Activated CD4-positive, alpha-beta T cell treated with anti-CD3 and anti-CD28 coated beads, Interleukin-2, amount 50 U/mL, for 4 hours (primary cell): ENCODE measurements at places on chromosomes 7 and 10.

DNA sequence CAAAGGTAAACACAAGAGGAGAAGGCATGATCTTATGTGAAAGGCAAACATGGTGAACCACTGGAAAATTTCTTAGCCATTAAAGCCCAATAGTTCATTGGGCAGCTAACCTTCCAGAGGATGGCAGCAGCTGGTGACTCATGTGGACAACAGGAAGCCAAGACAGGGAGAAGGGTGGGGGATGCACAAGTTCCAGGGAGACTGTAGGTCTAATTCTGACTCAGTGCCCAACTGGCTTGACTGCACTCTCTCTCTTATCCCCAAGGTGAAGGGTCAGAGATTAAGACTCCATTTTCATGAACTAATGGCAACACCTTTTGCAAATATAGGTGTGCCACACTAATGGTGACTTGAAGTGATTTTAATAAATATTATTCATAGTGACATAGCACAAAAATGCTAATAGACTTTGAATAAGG, 47.9 kb upstream of the SLC35B4 start:
- no peak for DNase-seq

DNA sequence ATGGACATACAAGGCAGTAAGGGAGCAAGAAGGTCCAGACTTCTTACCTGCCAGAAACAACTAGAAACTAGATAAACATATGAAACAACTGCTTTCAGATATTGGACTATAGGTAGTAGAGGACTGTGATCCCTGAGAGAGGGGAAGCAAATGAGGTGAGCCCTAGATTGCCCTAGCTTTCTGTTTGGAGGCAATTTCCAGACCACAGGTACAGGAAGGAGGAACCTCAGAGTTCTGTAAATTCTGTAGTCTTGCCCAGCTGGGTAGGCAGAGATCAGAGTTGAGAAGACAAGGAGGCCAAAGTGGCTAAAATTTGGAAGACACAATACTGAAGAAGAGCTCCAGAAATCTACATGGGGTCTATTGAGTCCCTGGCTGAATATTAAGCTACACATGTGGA, 21.0 kb downstream of the CDK6 start:
- no peak for DNase-seq

DNA sequence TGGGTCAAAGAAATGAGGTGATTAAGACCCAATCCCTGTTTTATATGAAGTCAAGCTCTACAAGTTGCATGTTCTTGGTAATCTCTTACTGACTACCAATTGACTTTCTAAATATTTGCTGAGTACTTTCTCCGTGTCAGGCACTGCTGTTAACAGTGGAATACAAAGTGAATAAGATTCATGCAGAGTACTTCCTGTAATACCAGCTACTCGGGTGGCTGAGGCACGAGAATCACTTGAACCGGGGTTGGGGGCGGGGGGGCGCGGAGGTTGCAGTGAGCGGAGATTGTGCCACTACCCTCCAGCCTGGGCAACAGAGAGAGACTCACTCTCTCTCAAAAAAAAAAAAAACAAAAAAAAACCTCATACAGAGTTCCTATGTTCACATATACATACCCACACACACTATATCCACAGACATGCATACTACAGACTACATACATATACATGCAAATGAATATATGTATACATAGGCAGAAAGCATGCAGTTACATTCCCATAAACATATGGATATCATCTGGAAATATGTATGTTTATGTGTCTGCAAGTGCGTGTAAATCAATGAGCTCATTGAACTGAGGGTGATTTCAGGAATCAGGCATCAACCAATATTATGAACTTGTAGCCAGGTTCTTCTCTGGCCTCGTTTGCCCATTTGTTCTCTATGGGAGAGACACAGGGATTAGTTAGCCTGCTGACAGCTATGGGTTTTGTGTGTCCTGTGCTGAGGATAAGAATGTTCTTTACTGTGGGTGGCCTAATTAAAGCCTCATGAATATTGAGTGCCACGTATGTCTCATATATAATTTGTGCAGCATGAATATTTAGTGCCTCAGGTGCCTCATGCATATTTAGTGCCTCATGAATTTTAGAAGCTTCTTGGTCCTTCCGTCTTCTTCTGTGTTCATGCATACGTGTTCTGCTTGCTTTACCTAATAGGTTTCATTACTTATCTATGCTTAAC, 73.9 kb downstream of the BICC1 start:
- no peak for DNase-seq

DNA sequence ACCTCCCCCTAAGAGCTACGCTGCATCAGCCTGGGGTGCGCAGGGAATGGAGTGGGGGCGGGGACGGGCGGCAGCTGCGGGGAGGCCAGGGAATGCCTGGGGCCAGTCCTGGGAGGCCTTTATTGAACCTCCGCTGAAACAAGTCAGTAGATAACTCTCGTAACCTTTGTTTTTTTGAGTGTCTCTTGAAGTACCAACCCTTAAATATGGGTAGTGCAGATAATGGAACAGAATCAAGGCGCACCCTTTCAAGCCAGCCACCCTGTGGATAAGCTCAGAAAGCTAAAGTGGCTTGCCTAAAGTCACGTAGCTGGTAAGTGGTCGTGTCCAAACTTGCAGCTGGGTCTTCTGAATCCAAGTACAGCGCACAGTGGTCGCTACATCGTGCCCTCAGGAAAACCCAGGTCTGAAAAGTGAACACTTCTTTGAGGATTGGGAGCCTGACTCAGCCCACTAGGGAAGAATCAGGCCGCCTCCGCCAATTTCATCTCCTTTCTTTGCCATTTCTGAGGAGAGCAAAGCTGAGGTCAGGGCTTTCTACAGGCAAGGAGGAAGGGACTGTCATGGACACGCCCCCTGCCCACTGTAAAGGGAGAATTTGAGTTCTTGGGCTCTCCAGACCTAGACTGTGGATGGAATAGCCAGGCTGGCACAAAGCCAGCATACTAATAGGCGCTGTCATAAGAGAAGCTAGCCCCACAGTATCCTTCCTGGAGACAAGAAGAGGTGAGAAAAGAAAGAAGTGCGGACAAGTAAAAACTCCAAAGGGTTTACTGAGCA, 3.2 kb upstream of the EGR2 start:
- DNase-seq: no peak

DNA sequence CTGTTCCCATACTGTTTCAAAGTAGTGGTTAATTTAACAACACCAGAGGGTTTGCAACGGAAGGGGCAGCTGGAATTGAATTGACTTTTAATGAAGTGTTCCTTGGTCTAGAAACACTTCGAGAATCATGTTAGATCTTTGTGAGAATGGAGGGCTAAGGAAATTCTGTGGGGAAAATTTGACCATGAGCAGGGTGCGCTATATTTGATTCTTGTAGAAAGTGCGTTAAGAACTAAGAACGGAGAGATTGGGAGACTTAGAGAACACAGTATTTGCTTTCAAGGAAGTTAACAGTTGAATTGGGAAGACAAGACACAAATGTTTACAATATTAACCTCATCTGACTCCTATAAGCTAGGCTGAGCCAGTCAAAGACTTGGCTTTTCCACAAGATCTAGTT, 1.2 kb downstream of the ZNF212 start:
- DNase-seq: no peak

DNA sequence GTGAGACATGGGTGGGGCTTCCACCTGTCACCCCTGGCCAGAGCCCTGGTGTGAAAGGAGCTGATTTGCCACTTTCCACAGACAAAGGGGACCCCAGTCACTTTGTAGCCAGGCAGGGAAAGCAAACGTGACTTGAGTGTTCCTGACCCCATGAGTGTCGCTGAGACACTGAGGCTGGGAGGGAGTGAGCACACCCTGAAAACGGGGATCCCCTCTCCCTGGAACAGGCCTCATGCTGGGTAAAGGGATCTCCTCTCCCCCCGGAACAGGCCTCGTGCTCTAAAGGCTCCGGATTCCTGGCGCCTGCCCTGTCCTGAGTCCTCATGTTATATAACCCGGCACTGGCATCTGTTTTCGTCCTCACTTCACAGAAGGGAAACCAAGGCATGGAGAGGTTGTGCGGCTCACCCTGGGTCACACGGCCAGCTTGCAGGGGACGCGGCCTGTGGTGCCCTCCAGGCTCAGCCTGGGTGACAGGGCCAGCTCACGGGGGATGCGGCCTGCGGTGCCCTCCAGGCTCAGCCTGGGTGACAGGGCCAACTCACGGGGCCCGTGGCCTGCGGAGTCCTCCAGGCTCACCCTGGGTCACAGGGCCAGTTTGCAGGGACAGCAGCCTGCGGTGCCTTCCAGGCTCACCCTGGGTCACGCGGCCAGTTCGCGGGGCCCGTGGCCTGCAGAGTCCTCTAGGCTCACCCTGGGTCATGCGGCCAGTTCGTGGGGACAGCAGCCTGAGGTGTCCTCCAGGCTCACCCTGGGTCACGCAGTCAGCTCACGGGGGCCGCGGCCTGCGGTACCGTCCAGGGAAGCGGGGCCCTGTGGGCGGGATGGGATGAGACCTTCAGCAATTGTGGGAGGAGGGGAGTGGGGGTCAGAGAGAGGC, 104.7 kb downstream of the PDGFA start:
- DNase-seq: no peak

DNA sequence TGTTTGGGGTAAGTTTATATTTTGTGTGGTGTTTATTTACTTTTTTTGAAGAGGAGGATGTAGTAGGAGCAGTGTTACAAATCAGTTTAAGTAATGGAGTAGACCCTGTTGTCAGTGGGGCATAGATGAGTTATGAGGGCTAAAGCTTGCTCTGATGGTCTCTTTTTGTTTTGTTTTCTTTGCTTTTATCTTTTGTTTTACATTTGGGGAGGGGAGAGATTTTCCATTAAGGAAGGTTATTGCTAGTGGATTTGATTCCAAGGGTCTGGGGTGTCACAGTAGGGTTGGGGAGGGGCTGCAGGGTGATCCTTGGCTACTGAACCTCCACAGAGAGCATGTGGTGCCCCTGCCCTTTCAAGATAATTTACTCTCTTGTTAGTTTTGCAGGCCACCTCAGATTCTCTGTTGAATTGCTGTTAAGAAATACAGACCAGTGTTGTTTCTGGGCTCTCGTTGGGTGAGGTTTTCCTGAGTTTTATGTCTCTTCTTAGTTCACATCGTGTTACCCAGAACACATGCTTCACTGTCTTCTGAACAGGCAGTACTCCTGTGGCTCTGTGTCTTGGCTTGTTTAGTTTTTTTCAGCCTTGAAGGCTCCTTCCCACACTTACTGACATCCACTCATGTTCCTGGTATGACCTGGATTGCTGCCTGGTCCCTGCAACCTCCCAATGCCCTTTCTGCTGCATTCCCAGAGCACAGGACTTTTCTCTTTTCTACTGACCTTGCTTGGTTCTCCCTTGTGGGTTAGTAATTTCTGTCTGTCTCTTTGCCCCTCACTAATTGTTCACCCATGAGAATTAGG, 4.2 kb downstream of the KIFBP start:
- DNase-seq: no peak

- DNase-seq: no peak
These were observed 552.5 kb upstream of the FOXK1 start for GRCh38 chr7:4129481-4130122.

DNA sequence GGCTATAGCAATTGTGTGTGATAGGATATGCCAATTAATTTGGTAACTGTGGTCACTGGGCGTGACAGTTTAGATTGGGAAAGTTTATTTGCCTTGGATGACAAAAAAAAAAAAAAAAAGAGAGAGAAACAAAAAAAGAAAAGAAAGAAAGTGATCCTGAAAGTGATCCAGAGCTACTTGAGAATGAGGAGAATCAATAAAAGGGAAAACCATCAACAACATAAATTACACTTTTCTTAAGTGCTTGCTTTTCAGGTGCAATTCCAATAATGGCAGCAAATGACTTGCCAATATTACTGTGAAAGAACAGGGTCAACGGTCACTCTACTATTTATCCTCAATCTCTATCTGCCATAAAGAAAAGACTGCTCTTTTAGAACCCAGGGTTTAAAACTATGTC, 191.8 kb upstream of the SEMA3C start:
- DNase-seq: no peak

DNA sequence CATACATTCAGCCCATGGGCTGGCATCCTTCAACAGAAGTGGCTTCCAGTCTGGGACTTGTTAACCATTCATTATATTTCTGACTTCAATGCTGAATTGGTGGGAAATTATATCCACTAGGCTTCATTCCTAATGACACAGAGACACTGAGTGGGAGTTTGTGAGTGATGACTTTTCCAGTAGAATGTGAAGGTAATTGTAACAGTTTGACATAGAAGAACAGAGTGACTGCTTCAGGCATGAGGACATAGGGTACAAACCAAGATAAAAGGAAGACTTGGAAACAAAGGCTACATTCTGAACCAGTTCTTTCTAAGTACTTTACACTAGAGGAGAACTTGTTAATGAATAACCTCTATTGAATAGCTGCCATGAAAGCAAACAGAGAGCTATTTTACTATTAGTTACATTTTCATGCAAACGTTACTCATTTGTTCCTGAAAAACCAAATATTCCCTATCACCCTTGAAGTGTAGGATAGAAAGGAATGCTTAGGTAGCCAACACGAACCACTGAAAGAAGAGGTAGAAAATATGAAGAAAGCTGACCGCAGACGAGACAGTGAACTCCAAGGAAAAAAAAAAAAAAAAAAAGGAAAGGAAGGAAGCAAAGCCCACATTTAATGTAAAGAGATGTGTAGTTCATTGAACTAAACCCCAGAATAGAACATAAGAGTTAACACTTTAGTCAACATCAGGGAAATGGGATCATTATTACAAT, 237.0 kb upstream of the SEMA3C start:
- no peak for DNase-seq

DNA sequence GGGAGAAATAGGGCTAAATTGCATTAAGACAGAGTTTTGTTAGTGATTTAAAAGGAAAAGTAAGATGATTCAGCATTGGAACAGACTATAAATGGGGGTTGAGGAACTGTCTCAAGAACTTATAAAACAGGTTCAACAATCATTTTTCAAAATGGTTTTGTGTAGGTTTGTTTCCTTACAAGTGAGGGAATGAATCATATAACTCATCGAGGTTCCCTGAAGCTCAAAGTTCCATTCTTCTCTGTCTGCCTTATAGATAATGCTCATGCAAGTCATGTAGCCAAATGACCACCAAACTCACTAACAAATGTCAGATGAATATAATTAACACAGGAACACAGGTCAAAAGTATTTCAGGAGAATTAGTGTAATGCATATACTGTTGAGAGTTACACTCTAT, 27.7 kb downstream of the ADAM22 start:
- no peak for DNase-seq

DNA sequence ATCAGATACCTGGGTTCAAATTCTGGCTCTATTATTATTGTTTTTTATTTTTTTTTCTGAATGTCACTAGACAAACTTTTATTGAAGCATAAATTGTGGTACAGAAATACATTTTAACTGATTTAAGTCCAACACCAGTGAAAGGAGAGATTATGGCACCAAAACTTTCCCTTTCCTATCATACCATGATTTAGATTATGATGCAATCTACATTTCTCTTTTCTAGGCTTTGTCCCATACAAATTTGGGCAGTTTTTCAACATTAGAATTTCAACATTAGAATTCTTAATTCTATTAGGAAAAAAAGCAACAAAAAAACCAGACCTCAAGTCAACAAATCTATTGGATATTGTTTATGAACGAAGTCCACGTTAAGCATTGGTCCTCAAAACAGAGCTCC, 11.0 kb downstream of the AS3MT start:
- DNase-seq: no peak

DNA sequence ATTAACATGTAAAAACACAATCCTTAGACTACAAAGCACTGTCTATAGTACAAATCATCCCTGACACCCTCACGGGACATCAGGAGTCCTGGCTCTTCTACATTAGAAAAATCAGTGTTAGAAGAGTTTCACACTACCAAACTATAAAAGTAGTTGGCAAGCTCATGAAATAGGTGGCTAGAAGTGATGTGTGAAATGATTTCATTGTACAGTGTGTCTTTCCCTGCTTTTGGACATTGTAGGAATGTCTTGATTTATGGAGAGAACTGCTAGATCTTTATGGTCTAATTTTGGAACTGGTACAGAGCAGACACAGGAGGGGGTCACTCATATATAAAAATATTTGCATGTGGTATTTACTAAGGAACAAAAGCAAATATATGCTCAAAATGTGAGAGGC, 33.2 kb downstream of the SEMA3A start:
- no peak for DNase-seq
